ENCODE measurements at places on chromosomes 3 and 15.

GRCh38 chr3:184240384-184241140 lies 8.2 kb downstream of the ALG3 start:
- no peak for DNase-seq

DNA sequence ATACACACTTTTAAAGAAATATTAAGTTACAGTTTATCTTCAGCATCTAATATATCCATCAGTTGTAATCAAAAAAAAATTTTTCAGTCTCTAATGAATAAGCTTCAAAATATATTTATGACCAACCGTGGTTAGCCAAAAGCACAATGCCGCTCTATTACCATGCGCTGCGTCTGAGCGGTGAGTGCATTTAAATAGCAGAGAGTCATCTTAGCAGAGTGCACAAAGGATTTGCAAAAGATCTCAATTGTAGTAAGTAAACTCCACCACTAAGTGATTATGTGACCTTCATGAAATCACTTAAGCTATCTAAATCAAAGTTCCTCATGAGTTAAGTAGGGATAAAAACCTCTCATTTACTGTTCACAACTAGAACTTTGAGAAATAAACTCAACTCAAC lies 4.9 kb downstream of the TP63 start:
- DNase-seq: no peak

DNA sequence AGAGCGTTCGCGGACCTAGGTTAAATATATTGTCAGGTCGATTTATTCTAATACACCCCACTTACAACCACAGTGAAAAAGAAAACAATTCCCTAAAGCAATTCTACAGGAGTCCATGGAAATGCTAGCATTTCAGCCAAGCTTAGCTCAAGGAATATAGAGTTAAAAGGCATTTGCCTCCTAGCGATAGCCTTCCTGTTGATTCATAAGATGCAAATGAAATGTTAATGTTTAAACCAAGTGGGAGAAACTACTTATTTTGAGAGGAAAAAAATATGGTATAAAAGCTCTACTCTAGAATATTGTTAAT lies 1.7 kb upstream of the ALCAM start:
- no peak for DNase-seq

DNA sequence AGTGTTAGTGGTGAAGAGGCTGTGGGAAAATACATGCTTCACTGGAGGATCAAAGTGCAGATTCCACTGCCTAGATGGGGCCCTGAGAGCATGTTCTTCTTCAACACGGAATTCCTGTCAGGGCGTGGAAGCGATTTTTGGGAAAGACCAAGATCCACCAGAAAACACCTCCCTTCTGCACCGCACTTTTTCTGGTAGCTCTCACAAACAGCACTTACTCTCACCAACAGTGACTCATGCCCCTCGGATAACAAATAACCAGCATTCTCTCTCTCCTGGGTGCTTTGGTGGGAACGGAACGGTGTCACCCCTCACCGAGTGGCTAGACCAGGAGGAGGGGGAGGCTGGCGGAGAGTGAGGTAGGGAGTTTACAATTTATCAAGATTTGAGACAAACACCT lies 40.1 kb downstream of the ADAMTSL3 start:
- DNase-seq: no peak

- DNase-seq: no peak
These were observed 238.4 kb upstream of the CTDSPL start for GRCh38 chr3:37622999-37623883.

GRCh38 chr3:39154280-39155021 lies 1.1 kb upstream of the CSRNP1 start:
- DNase-seq: no peak

- no peak for DNase-seq
These were observed 75.4 kb upstream of the PLXNA1 start for GRCh38 chr3:126907557-126907956.

- no peak for DNase-seq
These were observed 183.2 kb downstream of the OXSM start for GRCh38 chr3:25973122-25973521.

DNA sequence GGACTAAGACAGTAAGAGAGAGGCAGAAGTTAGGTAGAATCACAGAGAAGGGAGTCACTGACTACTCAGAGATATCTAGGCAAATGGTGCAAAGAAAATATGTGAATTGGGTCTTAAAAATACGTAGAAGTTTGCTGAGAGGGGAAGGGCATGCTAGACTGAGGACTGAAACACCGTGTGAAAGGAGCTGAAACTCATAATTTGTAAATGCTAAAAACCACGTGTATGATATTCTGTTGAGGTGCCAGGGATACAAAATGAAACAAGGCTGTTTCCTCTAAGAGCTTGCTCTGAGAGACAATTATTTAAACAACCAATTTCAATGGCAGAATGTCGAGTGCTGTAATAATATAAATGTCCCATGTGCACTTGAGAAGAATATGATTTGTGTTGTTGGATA lies 47.2 kb downstream of the NCK1 start:
- DNase-seq: no peak

DNA sequence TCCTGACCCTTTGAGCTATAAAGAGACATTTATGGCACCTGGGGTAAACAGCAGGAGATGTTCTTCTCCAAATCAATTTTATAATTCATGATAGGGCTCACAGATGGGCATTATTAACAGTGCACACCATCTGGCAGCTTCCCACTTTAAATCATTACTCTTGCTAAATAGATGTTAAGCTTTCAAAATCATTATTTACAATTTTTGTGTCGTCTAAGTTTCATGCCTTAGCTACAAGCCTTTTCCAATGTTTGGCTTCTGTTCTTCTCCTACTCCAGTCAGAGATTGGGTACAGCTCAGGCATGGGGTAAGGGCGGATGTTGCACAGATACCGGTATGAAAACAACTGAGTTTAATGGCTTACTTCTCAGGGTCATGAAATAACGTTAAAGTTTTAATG lies 120.9 kb upstream of the PFN2 start:
- no peak for DNase-seq

DNA sequence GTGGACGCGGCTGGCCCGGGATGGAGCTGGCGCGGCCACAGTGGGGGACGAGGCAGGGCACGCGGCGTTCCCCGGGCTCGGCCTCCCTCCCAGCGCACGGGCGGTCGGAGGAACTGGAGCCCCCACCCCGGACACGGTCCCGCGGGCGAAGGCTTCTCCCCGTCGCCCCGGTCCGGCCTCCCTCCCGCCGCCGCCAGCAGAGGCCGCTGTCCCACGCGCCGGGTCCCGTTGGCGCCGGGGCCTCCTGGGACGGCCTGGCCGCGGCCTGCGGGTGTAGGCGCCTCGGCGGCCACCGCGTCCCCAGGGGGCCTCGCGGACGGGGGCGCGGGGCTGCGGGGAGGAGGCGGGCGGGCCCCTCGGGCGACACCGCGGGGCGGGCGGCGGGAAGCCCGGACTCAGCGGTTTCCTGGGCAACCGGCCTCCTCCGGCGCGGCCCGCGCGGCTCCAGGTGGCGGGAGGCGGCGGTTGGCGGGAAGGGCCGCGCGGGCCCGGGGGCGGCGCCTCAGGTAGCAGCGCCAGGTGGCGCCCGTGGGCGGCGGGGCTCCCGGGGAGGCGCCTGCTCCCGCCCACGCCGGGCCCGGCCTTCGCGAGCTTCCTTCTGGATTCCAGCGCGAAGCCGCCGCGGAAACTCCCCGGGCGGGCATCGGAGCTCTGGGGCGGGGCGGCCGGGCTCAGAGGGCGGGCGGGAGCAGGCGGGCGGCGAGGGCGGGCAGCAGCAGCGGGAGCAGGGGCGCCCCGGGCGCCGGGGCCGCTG lies 26.7 kb downstream of the MELTF start:
- DNase-seq: peak; percentile 94

DNA sequence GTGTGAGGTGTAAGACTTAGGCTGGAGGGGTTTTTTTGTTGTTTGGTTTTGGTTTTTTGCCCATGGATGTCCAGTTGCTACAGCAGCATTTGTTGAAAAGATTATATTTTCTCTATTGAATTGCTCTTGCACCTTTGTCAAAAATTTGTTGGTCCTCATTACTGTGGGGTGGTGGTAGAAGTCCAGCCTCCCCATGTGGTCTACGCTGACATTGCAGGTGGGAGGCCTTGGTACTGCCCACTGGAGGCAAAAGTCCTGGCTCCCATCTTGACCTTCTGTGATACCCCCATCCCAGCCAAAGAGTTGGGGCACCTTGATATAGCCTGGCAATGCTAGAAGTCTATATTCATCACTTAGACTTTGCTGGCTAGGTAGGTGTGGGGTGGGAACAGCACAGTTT lies 5.4 kb upstream of the RAB6B start:
- DNase-seq: no peak
